ENCODE measurements at places on chromosomes 4 and X.
A peak's percentile ranks its signal among the peaks of the same experiment; 100 is the strongest.

DNA sequence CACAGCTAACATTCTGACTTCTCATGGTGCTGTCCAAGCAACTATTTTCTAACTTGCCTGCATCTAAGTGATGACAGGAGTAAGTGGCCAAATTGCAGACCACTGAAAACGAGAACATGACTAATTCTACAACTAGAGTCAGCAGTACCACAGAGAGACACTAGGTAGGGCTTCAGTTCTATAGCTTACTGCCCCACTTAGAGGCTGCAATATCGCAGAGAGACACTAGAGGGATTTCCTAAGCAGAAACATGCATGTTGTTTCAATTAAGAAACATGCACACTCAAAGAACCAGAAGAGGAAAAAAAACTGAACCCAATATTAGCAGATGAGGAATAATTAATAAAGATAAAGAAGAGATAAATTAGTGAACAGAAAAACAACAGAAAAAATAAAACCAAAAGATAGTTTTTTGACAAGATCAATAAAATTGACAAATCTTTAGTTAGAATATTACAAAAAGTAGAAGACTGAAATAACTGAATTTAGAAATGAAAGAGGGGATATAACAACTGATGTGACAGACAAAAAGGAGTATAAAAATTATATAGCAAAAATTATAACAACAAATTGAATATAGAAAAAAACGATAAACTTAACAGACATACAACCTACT is 100.8 kb downstream of the SPIN4 start:
- no peak for DNase-seq

- DNase-seq = no peak
Measured at GRCh38 chr4:17550549-17550948, 26.4 kb upstream of the LAP3 start.

DNA sequence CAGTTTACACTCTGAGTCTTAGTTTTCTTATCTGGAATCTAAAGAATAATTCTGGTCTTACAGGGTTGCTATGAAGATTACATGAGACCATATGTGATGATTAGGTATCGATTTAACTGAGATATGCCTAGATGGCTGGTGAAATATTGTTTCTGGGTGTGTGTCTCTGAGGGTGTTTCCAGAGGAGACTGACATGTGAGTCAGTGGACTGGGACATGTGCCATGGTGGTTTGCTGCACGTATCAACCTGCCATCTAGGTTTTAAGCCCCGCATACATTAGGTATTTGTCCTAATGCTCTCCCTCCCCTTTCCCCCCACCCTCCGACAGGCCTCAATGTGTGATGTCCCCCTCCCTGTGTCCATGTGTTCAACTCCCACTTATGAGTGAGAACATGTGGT is 186.0 kb upstream of the CXorf66 start:
- no peak for DNase-seq

DNA sequence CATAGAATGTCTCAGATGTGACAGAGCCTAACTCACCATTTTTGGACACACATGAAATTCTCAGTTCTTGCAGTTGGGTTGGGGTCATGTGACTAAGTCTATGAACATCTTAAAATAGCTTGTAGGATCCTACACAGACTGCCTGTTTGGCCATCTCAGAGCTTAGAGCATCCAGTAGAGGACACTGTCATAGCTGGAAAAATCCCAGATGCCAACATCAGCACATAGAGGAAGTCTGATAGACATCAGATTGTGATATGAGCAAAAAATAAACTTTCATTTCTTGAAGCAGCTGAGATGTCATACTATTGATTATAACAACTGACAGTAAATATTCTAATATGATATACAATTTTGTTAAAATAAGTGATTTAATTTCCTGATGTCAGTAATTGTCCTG is 207.1 kb downstream of the TRAM1L1 start:
- DNase-seq = no peak

- no peak for DNase-seq
Measured at GRCh38 chr4:113635739-113636437, 125.7 kb downstream of the CAMK2D start.

DNA sequence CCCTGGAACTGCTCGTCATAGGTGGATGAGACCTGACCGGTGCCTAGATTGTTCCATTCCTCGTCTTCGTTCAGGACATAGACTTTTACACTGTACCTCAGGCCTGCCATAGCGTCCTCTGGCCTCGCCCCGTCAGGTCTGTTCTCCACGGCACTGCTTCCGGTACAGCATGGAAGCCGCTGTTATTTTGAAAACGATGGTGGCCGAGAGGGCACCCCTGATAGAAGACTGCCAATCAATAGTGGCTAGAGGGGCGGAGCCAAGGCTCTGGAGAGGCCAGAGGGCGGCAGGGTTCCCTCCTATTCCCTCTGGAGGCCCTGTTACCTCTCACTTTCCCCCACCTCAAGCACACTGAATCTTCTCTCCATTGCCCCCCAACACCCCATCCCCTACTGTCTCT is at the start of gene PPP4R3C:
TSS of gene PPP4R3C (minus strand) at position 155 of the 400 bp plus-strand sequence. CDS start at position 110, 45 bp downstream.
- DNase-seq = no peak

- no peak for DNase-seq
Measured at GRCh38 chr4:70670332-70671014, 4.2 kb upstream of the JCHAIN start.

DNA sequence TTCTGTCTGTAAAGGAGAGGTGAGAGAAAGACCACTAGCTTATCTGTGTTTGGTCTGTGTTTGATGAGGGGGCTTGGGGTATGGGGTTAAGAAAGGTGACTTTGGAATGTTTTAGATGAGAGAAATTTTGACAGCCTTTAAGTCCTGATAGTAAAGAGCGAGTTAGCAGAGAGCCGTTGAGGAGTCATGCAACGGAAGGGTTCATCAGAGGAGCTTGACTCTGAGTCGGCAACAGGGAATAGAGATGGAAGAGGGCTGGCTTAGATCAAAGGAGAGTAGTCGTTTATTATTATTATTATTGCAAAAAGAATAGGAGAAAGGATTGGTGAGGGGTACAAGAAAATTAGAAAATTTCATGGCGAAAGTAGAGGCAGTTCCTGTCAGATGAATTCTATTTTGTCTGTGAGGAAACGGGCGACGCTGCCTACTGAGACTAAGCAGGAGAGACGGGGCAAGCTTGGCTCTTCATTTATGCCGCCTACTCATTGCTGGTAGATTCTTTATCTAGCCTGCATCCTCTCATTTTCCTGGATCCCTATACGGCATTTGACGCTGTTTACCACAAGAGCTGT is 473 bp upstream of the VAMP7 start:
- no peak for DNase-seq

- no peak for DNase-seq
Measured at GRCh38 chrX:80808881-80809411, 731 bp downstream of the BRWD3 start.

DNA sequence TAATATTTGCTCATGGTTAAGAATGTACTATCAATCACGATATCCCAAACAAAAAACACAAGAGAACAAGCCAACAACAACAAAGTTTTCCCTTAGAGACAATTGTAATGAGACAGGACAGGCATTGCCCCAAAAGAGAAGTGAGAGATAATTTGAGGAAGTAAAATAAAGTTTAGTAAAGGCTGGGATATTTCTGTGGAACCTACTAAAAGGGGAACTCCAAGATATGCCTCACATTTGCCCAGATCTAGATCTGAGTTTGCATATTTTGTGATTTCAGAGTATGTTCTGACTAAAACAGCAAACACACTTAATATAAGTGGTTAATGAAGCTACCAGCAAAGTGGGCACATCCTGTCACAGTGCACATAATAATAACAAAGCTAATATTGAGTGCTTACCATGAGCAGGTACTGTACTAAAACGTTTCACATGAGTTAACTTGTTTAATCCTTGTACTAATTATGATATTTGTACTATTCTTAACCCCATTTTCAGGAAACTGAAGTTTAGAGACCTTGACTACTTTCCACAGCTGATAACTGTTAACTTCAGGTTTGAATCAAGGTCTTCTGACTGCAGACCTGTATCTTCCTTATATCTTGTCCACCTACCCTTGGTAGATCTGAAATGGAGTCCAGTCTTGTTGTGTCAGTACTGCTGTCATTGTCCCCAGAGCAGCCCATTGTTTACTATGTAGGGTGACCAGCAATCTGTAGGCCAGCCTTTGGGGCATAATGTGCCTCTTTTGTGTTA is 26.0 kb upstream of the BMP2K start:
- DNase-seq = no peak

- no peak for DNase-seq
Measured at GRCh38 chrX:72495046-72495445, 77.6 kb downstream of the HDAC8 start.

DNA sequence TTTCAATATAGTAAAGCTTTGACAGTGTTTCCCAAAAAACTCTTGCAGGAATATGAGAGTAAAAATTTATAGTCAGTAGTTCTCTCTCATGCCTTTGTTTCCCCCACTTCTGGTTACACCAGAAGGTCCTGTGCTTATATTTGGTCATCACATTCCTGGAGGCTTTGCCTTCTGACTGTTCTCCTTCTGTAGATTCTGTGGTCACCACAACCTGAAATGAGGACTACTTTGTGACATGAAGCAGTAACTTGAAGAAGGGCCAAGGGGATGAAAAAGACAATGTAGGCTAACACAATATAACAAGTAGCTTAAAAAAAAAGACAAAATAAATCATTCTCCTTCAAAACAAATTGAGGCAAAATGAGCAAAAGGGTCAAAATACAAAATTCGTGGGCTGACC is 366.2 kb upstream of the NR3C2 start:
- DNase-seq = no peak

DNA sequence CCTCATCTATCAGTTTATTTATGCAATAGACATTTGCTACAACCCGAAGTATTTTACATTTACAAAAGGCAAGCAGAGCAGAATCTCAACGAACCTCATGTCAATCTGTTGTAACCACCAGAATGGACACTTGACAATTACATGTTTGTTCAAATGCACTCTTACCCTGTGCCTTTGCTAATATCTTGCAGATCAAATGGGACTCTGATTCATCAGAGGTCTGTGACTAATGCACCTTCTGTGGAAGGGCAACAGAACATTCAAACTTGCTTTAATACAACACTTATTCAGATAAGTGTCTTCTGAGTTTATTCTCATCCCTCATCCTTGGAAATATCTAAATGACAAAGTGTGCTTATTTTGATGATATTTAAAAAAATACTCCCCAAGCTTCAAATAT is 644.7 kb upstream of the PCDH10 start:
- no peak for DNase-seq

DNA sequence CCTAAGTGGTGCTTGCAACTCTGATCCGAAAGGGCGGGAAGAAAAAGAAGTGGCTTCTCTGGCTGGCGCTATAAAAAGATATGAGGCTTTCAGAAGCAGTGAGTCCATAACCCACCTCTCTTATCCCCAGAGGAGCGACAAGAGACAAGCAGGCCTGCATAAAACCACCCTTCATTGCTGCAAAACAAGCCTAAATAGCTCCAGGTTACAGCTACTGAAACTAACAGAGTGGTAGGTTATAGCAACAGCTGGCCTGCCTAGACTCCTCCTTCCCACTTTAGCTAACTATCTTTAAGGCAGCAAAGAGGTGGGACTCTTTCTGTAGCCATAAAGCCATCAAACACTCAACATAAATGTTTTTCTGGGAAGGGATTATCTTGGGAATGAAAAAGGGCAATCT is 245.0 kb upstream of the GPR101 start:
- DNase-seq = no peak

- DNase-seq = no peak
Measured at GRCh38 chr4:127124919-127125318, 507.8 kb upstream of the INTU start.

GRCh38 chr4:185101354-185101890 is 41.6 kb upstream of the SLC25A4 start:
- DNase-seq = no peak

DNA sequence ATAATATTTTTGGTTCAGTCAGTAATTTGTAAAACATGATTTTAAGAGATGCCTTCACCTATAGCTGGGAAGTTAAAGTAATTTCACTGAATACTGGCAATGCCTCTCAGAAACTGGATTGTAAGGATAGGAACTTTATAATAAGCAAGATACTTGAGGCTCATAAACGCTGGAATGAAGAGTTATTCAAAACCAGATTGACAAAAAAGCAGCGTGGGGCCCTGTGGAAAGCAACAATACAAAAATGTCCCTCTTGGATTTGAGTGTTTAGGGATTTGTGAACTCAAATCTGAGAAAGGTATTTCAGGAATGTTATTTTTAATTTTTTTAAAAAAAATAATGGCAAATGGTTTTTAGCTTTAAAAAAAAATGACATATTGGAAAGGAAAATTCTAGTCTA is 94.6 kb downstream of the ANK2 start:
- no peak for DNase-seq

DNA sequence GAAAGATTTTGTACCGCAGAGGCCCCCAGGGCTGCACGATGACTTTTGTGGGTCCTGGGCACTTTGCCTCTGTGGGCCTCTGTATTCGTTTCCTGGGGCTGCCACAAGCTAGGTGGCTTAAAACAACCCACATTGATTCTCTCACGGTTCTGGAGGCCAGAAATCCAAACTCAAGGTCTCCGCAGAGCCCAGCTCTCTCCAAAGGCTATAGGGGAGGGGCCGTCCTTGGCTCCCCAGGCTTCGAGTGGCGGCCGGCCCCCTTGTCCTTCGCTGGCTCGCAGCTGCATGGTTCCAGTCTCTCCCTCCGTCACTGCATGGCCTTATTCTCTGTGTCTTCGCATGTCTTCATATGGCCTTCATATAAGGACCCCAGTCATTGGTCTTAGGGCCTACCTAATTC is 241.2 kb downstream of the EVC2 start:
- no peak for DNase-seq

DNA sequence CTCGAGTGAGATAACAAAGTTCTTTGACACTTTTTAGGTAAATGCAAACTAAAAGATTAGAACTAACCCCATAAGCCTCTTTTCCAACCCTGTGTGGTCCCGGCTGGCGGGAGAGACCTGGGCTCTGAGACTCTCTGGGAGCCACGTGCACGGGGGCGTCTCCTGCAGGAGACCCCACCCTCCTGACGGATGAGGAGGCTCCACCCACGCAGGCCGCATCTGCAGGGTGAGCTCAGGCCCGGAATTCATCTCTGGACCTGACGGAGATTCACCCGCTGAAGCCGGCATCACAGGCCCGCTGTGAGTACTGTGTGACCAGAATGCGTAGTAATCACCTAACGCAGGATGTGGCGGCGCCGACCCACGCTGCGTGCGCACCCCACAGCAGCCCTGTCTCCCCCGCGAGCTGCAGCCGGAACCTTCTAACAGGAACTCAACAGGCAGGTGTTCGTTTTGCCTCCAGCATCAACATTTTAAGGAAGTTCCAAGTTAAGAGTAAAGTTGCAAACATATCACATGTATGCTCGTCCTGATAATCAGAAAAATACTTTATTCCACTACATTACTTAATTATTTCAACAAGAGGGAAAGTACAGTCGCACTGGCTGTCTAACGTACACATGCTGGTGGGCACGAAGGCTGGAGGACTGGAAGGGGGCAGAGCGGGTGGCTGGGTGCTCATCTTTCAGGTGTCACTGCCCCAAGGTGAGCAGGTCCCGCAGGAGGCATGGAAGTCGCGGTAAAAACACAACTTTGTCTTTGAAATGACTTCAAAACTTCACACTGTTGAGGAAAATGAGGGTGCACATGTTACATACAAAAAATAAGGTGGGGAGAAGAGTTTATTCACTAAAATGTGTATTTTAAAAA is 44.5 kb downstream of the FGFRL1 start:
- no peak for DNase-seq

DNA sequence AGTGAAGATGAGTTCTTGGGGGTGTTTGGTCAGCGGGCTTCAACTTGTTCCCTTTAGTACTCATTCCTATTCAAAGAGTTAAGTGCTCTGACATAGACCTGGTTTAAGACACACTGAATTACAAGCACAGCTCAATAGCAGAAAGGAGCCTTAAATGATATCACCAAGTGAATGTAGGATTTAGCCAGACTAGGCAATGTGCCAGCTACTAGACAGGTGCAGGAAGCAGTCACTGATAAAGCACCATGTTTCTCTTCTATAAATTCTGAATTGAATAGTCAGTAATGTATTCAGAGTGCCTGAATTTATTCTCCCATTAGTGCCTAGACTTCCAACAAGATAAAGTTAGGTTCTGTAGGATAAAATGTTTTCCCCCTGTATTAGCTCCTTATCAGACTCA is 63.6 kb downstream of the ASB9 start:
- peak; percentile 27 for DNase-seq
